GM23338 (cell line): ENCODE measurements at places on chromosomes 12 and 14.

DNA sequence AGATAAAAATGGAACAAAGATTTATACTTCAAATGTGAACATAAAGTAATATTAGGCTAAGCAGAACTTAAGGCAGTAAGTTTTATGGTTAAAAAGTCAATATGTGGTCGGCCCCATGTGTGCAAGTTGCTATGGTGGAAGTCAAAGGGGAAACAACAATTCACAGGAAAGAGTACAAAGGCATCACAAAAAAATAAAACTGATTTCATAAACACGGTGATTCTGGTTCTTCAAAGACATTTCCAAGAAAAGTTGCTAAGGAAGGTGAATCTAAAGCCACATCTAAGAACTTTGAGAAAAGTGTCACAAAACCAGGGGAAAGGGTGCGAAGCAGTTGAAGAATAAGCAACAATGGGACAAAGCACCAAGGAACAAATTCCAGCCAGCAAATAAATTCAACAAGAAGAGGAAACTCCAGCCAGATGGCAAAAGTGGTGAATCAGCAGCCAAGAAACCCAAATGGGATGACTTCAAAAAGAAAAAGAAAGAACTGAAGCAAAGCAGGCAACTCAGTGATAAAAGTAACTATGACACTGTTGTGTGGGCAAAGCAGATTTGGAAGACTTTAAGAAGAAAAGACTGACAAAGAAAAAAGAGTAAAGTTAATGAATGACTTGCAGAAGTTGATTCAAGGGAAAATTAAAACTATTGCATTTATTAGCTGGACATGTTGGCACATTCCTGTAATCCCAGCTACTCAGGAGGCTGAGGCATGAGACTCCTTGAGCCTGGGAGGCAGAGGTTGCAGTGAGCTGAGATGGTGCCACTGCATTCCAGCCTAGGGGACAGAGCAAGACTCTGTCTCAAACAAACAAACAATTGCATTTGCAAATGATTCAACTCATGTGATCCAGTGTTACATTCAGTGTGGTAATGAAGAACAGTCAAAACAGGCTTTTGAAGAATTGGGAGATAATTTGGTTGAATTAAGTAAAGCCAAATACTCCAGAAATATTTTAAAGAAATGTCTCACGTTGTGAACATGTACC lies 19.5 kb downstream of the PTGDR start:
- no peaks in the 10 kb centered on the region for H3K36me3 ChIP-seq
- H3K4me3 ChIP-seq = no peak overlapping the region
- no peak for DNase-seq
- H3K4me1 ChIP-seq = peaks cover 4% of the 10 kb centered on the region; the same call in 1 of the 2 replicates

GRCh38 chr14:32313844-32314376 lies 15.2 kb upstream of the AKAP6 start:
- H3K27ac ChIP-seq = no peak overlapping the region
- H3K36me3 ChIP-seq = no peaks in the 10 kb centered on the region
- H3K27me3 ChIP-seq = no peaks in the 10 kb centered on the region

DNA sequence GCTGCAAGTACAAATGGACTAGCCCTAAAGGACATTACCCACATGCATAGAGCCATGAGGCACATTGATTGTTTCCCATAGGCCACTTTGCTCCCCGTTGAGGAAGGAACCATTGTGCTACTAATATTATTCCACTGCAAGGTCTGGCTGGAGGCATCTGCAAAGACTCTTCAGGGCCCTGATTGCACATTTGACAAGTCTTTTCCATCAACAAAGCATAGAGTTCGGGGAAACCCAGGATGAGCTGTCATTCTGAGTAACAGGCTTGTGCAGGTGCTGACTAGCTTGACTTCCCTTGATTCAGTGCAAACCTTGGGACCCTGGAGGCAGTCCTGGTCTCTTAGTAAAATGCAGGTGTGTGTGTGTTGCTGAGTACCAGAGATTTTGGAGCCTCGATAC lies 73.8 kb downstream of the SUSD6 start:
- H3K27ac ChIP-seq = no peak overlapping the region
- DNase-seq = no peak
- no peaks in the 10 kb centered on the region for H3K36me3 ChIP-seq
- no peak overlapping the region for H3K4me3 ChIP-seq

- H3K27me3 ChIP-seq = no peaks in the 10 kb centered on the region
- no peak overlapping the region for H3K27ac ChIP-seq
- H3K4me3 ChIP-seq = no peak overlapping the region
Observed at GRCh38 chr12:72748971-72749370, 476.8 kb downstream of the TRHDE start.

- no peak overlapping the region for H3K4me3 ChIP-seq
- H3K27ac ChIP-seq = no peak overlapping the region
- H3K36me3 ChIP-seq = no peaks in the 10 kb centered on the region
- H3K27me3 ChIP-seq = no peaks in the 10 kb centered on the region
- H3K4me1 ChIP-seq = no peaks in the 10 kb centered on the region
Observed at GRCh38 chr12:19867151-19867550, 427.9 kb downstream of the AEBP2 start.

DNA sequence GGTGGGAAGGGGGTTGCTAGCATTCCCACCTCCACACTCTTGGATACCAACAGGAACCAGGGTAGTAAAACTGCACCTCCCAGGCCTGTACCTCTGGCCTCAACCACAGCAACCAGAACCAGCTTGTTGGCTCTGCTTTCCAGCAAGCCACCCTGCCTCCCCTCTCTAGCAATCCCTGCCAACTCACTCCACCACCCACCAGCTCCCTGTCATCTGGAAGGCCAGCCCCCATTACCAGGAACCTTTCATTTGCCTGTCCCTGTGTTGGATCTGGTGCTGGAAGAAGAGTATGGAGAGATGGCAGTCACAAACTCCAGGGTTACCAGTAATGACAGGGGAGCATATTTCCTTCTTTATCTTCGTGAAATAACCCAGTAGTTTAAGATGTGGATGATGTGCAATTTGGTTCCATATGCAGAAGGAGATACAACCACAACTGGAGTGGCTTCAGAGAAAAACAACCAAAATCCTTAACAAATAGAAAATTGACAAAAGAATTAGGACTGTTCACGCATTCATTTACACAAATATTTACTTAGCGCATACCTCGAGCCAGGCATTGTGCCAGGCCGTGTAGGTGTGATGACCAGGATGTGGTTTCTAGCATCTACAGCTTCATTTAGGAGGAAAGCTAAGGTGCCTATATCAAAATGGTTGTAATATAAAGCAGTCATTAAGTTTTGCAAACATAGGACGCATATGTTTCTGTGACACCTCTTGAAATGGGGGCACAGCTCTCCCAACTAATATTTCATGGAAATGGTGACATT lies 3.4 kb downstream of the B4GALNT3 start:
- H3K27ac ChIP-seq = no peak overlapping the region
- no peak for DNase-seq
- H3K27me3 ChIP-seq = peaks cover 39% of the 10 kb centered on the region
- H3K4me3 ChIP-seq = no peak overlapping the region
- 0 out of 2 replicates have a peak, but pooled peaks cover 5% of the 10 kb centered on the region for H3K4me1 ChIP-seq

DNA sequence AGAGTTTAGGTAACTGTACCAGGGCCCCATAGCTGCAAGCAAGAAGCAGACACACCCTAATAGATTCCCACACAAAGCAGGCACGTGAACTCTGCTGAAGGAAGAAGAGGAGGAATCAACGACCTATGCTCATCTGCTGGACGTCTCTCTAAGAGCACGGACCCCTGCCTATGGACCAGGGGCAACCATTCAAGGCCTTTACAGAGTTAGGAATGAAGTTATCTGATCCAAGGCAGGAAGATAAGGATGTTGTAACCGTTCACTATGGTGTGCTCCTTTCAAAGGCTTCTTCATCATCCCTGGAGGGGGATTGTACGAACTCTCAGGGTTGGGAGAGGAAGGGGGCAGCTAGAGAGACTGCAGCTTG lies 141.6 kb upstream of the PARP11 start:
- no peak overlapping the region for H3K4me3 ChIP-seq
- DNase-seq = no peak
- H3K27ac ChIP-seq = no peak overlapping the region
- no peaks in the 10 kb centered on the region for H3K27me3 ChIP-seq

- H3K27ac ChIP-seq = no peak overlapping the region
- DNase-seq = no peak
- H3K36me3 ChIP-seq = no peaks in the 10 kb centered on the region
- H3K4me3 ChIP-seq = no peak overlapping the region
- no peaks in the 10 kb centered on the region for H3K27me3 ChIP-seq
Observed at GRCh38 chr14:74391479-74391878, 34.5 kb downstream of the SYNDIG1L start.
